GDM1 (cell line): ENCODE measurements at places on chromosomes 12 and 14.

GRCh38 chr14:99699861-99700260 lies 15.8 kb downstream of the CYP46A1 start:
- no peak for DNase-seq

DNA sequence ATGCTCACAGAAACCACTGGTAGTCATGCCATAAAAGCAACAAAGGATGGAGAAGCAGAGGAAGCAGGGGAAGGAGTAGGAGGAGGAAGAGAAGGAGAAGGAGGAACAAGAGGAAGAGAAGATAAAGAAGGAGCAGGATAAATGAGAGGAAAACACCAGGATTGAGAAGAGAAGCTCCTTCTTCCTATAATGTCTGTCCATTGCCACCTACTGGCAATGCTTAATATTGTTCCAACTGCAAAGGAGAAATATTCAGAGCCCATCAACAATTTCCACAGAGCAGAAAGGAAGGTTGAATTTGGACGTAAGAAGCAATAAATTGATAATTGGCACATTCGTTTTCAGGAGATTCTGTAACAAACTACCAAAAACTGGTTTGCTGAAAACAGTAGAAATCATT lies 898.4 kb downstream of the SLC16A7 start:
- no peak for DNase-seq

DNA sequence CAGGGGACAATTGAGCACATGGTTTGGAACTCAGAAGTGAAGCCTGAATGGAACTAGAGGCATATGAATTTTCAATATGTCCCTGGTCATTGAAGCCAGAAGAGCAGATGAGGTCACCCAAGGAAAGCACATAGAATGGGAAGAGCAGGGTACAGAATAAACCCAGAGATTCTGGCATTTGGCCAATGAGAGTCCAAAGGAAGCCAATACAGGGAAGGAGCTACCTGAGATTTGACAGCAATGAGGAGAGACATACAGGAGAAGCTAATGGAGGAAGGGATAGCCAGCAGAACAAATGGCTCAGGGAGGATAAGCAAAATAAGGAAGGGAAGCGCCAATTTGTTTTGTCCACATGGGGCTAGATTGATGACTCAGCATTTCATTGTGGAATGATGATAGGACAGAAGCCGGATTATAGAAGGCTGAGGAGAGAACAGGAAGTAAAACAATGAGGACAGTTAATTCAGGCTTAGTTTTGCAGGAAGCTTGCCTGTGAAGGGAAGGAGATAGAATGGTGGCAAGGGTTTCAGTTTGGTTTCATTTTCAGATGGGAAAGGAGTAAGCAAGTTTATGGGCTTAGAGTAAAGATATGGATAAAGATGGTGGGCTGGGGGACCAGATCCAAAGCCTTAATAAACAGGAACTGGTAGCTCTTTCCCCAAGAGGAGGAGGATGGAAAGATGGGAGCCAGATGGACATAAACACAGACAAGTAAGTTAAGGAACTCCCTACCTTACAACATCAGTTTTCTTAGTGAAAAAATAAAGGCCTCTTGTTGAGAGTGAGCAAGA lies 3.2 kb upstream of the SPTSSA start:
- DNase-seq = peak; percentile 42

GRCh38 chr14:99129998-99130397 lies 142.0 kb downstream of the BCL11B start:
- DNase-seq = no peak

DNA sequence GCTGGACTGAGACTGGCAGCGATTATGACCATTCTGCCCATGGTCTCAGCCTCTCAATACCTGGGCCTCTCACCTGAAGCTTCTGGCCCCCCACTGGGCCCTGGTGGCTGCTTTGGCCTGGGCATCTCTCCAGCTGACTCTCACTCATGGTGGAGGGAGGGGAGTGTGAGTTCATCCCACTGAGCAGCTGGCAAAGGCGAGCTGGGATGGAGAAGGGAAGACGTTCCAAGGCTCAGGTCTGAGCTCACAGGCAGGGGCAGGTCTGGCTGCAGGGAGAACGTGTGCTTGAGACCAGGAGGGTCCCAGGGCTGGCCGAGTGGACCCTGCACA lies 103.5 kb downstream of the TMEM121 start:
- no peak for DNase-seq

GRCh38 chr12:31280183-31280582 lies 45.8 kb downstream of the SINHCAF start:
- no peak for DNase-seq

DNA sequence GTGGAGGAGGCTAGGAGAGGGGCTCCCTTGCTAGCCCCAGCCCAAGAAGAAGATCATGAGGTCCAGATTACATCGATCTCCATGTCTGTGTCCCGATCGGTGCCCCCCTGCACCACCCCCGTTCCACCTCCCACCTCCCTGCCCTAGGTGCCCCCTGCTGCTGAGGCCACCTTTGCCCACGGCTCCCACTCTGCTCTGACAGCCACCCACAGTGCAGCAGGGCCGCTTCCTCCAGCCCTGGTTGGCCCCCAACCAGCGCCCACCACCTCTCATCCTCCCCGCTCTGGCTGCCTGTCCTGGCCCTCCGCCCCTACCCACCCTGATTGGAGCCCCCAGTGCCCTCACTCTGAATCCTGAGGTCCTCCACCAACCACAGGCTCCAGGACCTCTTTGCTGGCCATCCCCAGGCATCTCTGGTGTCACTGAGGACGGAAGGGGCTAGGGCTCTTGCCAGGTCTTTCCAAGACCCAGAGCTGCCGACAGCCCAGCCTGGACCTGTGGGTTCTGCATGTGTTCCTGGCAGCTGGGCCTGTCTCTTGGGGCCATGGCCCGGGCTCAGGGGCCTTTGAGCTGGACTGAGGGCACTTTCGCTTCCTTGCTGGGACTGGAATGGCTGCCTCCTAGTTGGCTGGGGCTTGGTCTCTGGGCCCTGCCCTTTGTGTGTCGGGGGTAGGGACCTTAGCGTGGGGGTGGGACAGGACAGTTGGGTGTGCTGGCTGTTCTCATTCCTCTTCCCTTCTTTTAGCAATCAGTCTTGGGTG lies 7.2 kb upstream of the PLXNC1 start:
- no peak for DNase-seq

- DNase-seq = no peak
Observed at GRCh38 chr12:112836736-112837628, 45.4 kb downstream of the RPH3A start.

DNA sequence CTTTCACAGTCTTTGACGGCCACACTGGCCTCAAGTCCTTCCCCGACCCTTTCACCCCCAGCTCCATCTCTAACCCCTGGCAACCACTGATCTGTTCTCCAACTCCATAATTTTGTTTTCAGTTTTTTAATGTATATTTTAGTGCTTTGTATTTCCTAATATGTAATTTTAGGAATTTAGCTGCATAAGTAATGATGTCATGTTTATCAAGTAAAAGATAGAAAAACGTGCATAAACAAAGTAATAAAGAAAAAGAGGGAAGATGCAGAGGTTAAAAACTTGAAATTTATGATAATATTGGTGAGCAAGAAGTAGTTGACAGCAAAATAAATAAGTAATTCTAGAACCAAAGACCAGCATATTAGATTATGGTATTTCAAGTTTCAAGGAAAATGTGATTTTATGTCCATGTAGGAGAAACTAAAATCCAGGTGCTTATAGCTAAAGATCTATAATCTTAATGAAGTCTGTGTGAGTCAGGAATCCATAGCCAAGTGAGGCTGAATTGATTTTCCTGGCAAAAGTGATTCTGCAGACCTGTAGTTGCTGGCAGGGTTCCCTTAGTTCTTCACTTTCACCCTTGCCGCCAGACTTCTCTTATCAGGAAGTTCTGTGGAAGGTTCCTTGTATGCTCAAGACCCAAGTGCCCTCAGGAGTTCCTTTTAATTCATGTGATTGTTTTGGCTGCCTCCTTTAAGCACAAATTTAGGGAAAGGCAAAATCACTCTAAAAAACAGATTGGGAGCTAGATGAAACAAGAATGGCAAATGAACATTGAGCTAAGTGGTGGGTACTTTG lies 24.4 kb downstream of the FBXW8 start:
- no peak for DNase-seq

DNA sequence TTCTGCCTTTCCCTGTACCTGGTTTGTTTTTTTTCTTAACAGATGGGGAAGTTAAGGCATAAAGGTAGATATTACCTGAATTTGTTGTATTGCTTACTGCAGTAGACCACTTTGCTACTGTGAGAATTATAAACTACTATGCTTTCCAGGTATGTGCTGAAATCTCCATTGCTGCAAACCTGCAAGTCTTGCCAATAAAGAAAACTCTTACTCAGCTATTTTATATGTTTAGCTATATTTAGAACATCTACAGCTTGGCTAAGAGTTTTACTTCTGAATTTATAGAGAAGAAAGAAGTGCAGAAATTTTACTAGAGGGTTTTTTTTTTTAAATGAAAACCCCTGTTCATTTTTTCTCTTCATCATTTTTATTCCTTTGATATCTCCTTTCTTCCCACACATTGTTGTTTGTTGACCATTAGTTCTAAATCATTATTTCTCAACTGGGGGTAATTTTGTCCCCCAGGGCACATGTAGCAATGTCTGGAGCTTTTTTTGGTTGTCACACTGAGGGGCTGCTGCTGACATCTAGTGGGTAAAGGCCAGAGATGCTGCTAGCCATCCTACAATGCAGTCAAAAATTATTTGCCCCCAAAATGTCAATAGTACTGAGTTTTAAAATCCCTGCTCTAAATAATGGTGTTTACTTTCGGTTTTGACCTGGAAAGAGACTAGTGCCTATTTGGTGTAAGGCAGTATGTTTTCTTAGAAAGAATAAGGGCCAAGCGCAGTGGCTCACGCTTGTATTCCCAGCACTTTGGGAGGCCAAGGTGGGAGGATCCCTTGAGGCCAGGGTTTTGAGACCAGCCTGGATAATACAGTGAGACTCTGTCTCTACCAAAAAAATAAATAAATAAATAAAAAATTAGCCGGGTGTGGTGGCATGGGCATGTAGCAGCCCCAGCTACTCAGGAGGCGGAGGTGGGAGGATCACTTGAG lies 48.6 kb downstream of the PCNX1 start:
- DNase-seq = no peak

DNA sequence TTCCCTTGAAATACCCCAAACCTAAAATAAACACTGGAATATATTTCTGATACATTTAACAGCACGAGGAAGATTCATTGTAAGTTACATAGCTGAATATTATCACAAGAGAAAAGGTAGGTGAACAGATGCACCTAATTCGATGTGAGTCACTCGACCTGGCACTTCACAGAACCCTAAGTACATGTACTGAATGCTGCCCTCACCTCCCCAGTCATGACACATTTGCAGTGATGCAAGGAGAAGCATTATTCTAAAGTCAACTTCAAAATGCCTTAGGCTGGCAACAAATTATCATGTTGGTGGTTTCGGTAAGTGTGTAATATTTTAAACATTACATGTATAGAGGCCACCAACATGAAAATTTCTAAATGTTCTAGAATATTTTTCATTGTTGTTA lies 35.2 kb upstream of the TMTC2 start:
- no peak for DNase-seq

DNA sequence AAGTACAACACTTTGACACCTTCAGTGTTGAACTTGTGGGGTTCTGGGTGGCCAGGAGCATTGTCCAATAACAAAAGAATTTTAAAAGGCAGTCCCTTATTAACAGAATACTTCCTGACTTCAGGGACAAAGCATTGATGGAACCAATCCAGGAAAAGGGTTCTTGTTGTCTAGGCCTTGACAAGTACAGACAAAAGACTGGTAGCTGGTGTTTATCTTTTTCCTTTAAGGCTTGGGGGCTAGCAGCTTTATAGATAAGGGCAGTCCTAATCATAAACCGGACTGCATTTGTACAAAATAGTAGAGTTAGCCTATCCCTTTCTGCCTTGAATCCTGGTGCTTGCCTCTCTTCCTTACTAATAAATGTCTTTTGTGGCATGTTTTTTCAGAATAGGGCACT lies 27.4 kb downstream of the FAM177A1 start:
- DNase-seq = no peak

DNA sequence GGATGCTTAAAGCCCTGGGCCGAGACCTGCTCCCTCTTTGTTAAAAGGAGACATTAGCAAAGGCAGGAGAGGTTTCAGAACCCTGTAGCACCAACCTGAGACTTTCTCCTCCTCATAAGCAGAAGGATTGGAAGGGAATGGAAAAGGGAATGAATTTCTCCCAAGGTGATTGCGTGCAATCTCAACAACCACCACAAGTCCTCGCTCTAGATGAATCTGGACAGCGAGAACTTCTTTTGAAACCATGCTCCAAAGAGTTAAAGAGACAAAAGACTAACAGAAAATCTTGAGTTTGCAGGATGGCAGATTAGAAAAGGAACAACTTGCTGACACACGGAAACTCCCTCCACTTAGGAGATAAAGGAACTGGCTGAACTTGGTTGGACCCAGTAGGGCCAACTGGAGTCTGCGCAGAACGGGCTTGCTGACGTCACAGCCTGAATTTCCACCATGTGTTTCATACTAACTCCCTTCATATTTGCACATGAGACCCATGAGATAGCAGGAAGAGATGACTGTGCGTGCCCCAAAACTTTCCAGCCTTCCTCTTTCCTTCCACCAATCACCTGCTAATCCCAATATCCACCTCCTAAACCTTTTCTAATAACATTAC lies 137.0 kb downstream of the PTPN11 start:
- no peak for DNase-seq

GRCh38 chr12:25824734-25825133 lies 133.7 kb upstream of the RASSF8 start:
- no peak for DNase-seq

GRCh38 chr12:12779529-12779928 lies 5.9 kb upstream of the APOLD1 start:
- DNase-seq = no peak

- DNase-seq = no peak
Observed at GRCh38 chr14:98591161-98591560, 680.8 kb downstream of the BCL11B start.

DNA sequence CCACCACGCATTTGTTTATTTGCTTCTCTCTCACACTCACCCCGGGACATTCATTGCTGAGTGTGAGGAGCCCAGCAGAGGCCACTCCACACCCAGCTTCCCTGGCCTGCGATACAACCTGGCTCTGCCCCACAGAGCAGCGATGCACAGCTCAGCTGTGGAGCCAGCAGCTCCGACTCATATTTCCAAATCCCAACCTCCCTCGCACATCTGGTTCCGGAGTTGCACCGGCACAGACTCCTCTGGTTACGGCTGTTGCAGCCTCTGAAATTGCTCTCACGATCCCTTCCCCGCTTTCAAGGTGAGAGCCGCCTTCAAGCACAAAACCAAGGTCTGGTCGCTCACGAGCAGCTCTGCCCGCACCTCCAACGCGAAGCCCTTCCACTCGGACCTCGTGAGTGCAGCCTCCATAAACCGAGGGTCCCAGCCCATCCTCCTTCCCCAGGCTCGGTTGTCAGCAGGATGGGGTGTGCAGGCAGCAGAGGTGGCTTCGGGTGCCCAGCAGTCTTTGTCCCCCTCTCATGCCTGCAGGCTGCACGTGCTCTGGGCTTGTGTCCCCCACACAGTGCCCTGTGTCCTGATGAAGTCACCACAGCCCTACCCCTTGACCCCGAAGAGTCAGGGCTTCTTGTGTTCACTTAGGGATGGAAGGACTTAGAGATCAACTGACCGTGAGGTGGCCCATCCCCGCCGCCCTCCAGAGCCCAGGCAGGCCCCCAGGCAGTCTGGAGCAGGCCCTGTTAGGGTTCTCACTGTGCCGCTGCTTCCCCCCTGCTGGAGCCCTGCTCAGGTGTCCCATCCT lies 184.3 kb downstream of the ADGRD1 start:
- DNase-seq = no peak
